Smooth muscle cell of the pulmonary artery (primary cell): ENCODE measurements at places on chromosomes 5 and 9. TPM values are rescaled to one million over a fixed set of nuclear protein-coding genes. Genes with fewer than 3 reads are reported as not detected.

The STING1 gene
- 58.8 and 76.5 TPM in 2 replicates for total RNA-seq

The DCTN4 gene
- total RNA-seq: 58.0 and 61.5 TPM in 2 replicates

The EMB gene
- total RNA-seq: 2.4 and 5.5 TPM in 2 replicates

The KLF4 gene
- 13.3 and 22.5 TPM in 2 replicates for total RNA-seq

The TSSK1B gene
- total RNA-seq: 0.46 and 0.50 TPM in 2 replicates

The FOCAD gene
- 80.5 and 88.1 TPM in 2 replicates for total RNA-seq
